ENCODE measurements at places on chromosomes 4 and X. TPM values are rescaled to one million over a fixed set of nuclear protein-coding genes. Genes with fewer than 3 reads are reported as not detected.

- no peak for DNase-seq
Observed at GRCh38 chr4:181289198-181289597, 954.0 kb upstream of the TENM3 start.

The SPRY1 gene
- total RNA-seq = 2.6 TPM

GRCh38 chrX:19869193-19869592 lies 18.2 kb downstream of the SH3KBP1 start:
- no peak for DNase-seq

The RTL5 gene
- 0.90 TPM for total RNA-seq

- DNase-seq = no peak
Observed at GRCh38 chr4:12881945-12882584, 602.1 kb downstream of the RAB28 start.

GRCh38 chr4:34139346-34139745 lies 2105.0 kb downstream of the ARAP2 start:
- no peak for DNase-seq

DNA sequence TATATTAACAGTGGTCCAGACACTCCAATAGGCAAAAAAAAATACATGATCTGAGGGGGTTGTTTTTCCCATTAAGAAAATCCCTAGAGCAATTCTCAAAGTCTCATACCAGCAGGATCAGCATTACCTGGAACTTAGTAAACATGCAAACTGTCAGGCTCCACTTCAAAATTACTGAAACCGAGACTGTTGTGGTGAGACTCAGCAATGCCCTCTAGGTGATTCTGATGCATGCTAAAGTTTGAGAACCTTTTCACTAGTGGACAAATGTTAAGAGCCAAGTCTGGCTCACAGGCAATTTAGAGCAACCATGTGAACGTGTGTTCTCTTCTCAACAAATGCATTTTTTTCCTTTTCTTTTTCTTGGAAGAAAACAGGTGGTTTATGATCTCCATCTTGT lies 30.2 kb downstream of the NEK1 start:
- no peak for DNase-seq

- no peak for DNase-seq
Observed at GRCh38 chr4:71211748-71212147, 127.1 kb upstream of the SLC4A4 start.

The TKTL1 gene
- 0.64 TPM for total RNA-seq

DNA sequence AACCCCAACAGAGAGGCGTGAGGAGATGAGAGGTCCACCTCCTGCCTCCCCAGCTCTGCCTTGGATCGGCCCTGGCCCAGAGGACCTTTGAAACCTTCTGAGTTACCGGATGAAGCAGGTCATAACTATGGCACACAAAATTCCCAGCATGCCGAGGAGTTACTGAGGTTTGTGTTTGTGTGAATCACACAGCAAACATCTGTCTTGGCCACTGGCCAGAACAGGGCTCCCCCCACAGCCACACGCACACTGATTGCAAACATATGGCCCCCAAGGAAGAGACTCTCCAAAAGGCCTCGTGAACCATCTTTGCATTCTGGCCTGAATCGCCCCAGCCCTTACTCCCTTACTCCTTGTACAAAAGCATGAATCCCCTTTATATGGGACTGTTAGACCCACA lies 18.9 kb downstream of the RPS4X start:
- no peak for DNase-seq

GRCh38 chrX:133516686-133517085 lies 101.4 kb upstream of the GPC4 start:
- DNase-seq = no peak

- peak; percentile 51 for DNase-seq
Observed at GRCh38 chr4:174318829-174319764, 35.4 kb downstream of the CEP44 start.

- no peak for DNase-seq
Observed at GRCh38 chrX:38273453-38273852, 52.8 kb upstream of the SRPX start.

The RAI2 gene
- not detected for total RNA-seq

DNA sequence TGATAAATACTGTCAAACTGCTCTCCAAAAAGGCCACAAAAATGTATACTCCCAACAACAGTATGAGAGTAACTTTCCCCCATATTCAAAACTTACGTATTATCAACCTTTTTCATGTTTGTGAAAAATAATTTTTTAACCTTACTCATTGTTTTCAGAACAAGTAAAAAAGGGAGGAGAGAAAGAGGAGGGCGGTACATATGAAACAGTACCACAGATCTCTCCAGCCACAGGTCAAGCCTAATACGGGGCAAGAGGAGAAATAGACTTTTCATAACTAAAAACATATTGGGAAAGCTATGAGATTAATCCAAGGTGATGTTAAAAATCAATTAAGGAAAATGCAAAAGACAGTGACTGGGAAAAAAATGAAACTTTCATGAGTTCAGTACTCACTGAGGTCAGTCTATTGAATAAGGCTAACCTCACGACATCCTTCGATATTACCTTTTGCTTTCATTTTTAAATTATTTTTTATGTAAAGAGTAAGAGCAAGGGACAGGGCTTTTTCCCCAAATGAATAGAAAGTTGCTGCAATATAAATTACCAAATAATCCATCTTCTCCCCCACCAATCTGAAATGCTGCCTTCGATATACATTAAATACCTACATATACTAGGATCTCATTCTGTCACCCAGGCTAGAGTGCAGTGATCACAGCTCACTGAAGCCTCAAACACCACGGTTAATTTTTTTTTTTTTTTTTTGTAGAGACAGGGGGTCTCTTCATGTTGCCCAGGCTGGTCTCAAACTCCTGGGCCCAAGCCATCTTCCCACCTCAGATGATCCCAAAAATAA lies 25.3 kb downstream of the FBXW7 start:
- DNase-seq = no peak

- DNase-seq = no peak
Observed at GRCh38 chr4:100977746-100978397, 369.5 kb downstream of the PPP3CA start.

- DNase-seq = no peak
Observed at GRCh38 chrX:96224279-96224678, 460.4 kb upstream of the DIAPH2 start.

The PLXNB3 gene
- 1.7 TPM for total RNA-seq

- peak; percentile 3 for DNase-seq
Observed at GRCh38 chr4:80322716-80323115, 12.8 kb upstream of the CFAP299 start.

Measured in Caki2 (cell line).